Activated CD8-positive, alpha-beta memory T cell treated with anti-CD3 and anti-CD28 coated beads, Interleukin-2, amount 10 ng/mL, durations not matched to agents 7 days and 5 days (primary cell): ENCODE measurements at places on chromosomes 7 and 10.

DNA sequence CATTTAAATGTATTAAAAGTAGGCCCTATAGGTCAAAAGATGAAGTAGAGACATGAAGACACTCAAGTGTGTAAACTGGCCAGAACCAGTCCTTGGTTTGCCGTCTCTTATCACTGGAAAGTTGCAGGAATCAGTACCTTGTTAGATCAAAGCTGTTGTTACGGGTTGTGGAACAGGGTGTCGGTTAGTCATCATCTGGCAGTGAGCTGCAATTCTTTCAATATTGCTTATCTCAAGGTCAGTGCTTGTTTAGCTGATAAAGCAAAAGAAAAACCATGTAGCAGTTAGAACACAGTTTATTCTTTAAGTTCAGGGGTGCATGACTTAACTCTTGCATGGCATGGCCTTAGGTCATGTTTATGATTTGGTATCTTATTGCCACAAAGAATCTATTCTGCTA, 10.0 kb upstream of the SLC13A1 start:
- DNase-seq: no peak

DNA sequence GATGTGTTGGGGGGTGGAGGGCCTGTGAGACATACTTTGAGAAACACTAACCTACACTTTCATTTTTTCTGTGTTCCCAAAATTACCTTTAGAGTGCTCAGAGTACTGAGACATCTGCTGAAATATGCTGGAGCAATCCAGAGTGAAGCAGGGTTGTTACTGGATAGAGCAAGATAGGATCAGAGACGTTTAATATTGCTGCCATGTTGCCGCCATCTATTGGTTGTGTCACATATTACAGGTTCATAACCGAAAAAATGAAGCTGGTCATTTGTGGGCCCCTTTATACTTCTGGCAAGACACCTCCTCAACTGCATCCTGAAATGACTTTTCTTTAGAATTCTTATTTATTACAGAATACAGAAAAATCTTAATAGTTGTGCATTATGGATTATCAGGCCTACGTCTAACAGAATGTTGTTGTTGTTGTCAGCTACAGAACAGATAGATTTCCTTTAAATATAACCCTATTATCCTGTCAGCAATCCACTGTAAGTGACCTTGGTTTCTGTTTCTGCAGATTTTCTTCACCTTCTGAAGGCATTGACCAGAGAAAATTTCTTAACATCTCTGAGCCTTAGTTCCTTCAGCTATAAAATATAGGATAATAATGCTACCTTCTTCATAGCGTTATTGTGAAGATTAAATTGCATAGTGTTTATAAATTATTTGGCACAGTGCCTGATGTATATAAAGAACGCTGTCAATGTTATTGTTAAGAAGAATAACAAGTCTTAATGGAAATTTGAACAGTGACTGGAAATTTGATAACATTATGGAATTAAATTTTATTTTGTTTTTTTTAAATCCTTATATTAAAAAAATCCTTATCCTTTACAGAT, 16.2 kb upstream of the DLD start:
- peak; percentile 56 for DNase-seq

DNA sequence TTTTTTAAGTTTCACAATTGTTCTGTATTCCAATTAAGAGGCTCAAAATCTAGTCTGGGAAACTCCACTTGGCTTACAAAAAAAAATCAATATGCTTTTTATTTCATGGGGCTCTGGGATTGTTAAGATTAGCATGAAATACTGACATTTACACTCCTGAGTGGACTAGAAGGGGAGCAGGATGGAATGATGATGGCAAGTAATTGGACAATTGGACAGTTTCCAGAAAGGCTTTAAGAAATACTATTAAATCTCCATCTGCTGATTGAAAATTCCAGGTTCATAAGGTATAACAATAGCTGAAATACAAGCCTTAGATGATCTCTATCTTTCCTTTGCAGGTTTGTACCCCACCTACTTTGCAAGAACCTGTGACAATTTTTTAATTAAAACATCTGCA, 184.4 kb downstream of the LRRTM3 start:
- no peak for DNase-seq

- DNase-seq: no peak
These were observed 69.4 kb downstream of the ARL4A start for GRCh38 chr7:12756821-12757220.

- no peak for DNase-seq
These were observed 111.7 kb upstream of the MBL2 start for GRCh38 chr10:52883996-52884871.

- DNase-seq: no peak
These were observed 4.7 kb downstream of the SUFU start for GRCh38 chr10:102508506-102508905.

DNA sequence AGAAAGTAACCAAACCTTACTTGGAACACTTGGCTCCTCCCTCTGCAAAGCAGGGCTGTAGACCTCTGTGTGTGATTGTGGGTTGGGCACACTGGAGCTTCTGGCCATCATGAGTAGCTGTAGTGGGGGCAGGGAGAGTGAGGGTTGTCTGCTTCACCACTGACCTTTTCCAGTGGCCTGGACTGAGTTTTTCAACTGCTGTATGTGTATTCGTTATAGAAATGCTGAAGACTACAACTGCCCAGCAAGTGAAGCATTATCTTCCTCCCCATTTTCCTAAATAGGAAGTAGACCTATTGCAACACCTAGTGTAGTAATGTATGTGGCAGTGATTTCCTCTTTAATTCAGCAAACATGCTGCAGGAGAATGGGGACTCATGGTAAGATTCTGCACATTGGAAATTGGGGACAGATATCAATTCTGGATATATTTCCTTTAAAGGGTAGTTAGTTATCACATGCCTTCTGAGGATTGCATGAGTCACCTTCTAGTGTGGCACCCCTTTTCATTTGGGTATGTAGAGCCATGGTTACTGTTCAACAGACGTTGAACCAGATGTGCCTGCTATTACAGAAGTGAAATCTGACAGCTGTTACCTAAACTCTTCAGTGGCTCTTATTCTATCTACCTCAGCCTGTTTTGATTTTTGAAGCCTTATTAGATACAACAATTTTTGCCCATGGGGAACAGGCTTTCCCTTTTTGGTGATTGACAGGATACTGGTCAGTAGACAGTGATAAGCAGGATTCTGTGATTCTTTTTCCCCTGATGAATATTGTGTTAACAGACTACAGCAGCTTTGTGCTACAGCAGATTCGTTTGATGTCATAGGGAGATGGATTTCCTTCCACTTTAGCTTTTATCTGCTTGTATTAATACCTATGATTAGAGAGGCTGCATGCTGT, 130.9 kb downstream of the SND1 start:
- DNase-seq: no peak

- no peak for DNase-seq
These were observed 439.6 kb downstream of the CALN1 start for GRCh38 chr7:71972534-71972933.

GRCh38 chr7:93145354-93145753, 2.8 kb downstream of the SAMD9L start:
- DNase-seq: no peak

DNA sequence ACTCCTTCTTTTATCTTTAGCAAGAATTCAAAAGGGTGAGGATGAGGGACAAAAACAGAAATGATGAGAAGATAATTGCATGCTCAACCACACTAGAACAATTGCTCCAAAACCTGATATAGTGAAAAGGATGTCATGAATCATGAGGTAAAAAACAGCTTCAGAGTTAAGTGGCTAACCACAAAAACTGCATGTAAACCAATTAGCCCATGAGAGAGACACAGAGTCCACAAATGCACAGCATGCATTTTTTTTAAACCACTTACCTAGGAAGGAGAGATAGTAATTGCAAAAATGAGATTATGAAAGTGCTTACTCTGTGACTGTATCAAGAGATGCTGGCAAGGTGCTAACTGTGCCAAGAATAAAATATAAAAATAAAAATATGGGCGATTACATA, 132.9 kb downstream of the MBL2 start:
- DNase-seq: no peak

GRCh38 chr7:26556061-26556881, 264.6 kb downstream of the SNX10 start:
- no peak for DNase-seq

DNA sequence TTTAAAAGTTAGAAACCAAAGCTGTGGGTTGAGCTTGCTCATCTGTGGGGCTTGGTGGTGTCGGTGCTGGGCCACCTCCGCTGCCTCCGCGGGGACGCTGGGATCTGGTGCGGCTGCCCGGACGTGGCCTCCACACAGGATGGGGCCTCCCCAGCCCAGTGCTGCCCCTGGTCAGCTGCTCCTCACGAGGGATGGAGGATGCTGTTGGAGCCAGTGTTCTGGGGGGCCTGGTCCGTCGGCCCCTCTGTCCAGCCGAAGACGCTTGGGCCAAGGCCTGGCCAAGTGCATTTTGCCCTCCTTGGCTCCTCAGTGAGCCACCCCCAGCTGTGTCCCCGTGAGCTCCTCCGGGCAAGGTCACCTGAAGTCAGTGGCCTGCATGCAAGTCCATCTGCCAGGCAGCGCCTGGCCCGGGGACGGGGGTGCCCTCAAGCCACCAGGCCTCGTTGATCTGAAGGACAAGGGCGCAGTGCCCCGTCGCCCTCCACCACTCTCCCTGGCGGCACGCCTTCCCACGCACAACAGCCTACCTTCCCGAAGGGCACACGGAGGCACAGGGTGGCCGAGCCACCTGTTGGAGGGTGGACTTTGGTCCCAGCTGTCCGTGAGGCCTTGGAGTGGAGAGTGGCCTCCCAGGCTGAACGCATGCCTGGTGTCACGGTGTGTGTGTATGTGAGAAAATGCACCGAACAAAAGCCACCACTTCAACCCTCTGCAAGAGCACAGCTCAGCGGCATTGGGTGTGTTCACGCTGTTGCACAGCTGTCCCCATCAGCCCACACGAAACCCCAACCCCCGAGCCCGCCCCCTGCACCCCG, 27.3 kb downstream of the KNDC1 start:
- DNase-seq: no peak

- no peak for DNase-seq
These were observed 90.5 kb upstream of the POM121L12 start for GRCh38 chr7:52944921-52945320.
